ENCODE measurements at places on chromosomes 3 and 15.

DNA sequence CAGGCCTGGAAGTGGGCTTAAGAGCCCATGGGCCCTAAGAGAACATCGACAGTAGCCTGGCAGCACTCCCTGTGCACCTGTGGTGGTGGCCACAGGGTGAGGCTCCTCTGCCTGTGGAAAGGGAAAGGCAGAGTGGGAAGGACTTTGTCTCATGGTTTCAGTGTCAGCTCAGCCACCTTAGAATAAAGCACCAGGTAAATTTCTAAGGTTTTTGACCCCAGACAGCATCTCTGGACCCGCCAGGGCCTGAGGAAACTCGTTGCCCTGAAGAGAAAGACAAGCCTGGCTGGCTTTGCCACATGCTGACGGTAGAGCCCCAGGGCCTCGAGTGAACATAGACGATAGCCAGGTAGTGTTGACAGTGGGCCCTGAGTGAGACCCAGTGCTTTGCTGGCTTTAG lies 22.1 kb downstream of the GOLGA6A start:
- no peak for DNase-seq

GRCh38 chr15:29124581-29125381 lies 144.8 kb downstream of the NSMCE3 start:
- no peak for DNase-seq

- no peak for DNase-seq
These were observed 811 bp downstream of the C3orf52 start for GRCh38 chr3:112086875-112087524.

DNA sequence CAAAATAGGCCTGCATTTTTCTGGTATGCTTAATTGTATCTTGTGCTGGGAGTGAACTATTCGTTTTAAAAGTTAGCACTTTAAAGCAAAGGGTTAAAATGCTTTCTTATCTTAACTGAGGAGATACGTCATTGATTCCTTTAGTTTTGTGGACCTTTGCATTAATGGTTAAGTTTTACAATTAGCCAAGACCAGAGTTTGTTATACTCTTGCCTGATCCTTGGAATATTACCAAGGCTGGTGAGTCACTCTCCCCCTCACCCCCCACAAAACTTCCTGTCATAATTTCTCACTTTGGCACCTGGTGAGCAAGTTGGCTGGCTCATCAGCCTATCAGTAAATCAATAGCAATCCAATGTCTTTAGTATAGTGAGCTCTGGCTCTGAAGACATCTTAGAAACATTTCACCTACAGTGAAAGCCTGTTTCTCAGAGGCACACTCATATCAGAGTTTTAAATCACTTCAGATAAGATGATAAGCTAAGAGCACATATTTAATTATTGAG lies 26.7 kb downstream of the SLC2A2 start:
- DNase-seq = no peak

DNA sequence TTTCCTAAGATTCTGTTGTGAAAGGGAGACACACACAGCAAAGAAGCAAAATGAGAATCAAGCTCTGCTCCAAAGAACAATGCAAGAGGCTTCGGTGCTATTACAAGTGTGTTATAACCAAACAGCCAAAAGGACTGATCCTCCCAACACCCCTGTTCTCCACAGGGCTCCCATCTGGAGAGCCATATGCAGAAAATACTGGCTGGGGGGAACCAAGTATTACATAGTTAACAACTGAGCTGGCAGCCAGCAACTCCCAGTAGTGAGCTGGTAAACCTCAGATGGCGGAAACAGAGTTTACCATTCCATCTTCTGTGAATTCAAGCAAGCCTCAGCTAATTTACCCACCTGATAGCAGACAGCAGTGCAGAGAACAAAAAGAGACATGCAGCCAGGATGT lies 156.4 kb downstream of the NTRK3 start:
- DNase-seq = no peak

DNA sequence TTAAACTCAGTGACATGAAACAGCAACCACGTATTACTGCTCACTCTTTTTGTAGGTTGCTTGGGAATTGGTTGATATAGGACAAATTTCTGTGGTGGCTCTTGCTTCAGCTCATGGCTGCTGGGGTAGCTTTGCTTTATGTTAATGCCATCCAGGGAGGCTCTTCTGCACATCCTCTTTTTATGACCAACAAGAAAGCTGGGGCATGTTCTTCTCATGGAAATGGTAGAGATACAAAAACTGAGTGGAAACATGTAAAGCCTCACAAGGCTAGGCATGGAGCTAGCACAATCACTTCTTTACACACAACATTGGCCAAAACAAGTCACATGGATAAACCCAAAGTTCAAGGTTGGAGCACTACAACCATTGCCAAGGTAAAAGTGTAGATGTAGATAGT lies 176.8 kb downstream of the NECTIN3 start:
- DNase-seq = no peak
